ENCODE measurements at places on chromosomes 3 and 15.

GRCh38 chr3:117885011-117885441 lies 1149.6 kb downstream of the IGSF11 start:
- no peak for DNase-seq

DNA sequence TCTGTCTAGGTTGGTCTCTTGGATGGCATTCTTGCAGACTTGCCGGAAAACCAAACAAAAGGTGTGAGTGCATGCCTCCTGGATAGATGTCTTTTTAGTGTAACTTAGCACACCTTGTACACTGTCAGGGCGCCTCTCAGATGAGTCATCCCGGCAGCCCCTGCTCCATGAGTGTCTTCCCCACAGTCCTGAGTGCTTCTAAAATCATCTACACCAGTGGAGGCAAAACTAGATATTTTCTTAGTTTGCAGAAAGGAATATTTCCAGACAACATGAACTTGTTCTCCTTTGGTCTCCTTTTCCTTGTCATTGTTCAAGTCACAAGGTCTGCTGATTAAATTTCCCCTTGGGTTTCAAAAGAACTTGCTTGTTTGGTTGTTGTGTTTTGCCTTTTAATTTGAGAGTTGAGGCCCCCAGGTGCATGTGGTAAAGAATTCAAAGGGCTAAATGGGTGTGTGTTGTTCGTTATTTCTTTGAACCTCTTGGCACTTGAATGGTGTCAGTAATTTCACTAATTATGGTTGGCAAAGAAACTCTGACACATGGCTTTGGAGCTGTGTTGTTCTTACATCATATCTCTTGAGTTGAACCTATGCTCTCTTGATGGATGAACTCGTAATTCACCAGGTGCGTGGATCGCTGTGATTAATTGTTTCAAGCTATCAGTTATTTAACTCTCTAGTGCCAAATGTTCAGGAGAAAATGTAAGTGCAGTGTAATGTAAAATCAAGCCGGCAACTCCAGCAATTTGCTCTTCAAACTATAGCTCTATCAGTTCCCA lies 98.2 kb downstream of the IGF1R start:
- no peak for DNase-seq

GRCh38 chr3:45173776-45174175 lies 27.6 kb upstream of the CDCP1 start:
- no peak for DNase-seq

- no peak for DNase-seq
These were observed 68.7 kb downstream of the CCNL1 start for GRCh38 chr3:157091083-157091833.

- DNase-seq, result no peak
These were observed 5.6 kb downstream of the CHRNA3 start for GRCh38 chr15:78615151-78615589.

- no peak for DNase-seq
These were observed 285.0 kb downstream of the SQOR start for GRCh38 chr15:45919806-45920205.

DNA sequence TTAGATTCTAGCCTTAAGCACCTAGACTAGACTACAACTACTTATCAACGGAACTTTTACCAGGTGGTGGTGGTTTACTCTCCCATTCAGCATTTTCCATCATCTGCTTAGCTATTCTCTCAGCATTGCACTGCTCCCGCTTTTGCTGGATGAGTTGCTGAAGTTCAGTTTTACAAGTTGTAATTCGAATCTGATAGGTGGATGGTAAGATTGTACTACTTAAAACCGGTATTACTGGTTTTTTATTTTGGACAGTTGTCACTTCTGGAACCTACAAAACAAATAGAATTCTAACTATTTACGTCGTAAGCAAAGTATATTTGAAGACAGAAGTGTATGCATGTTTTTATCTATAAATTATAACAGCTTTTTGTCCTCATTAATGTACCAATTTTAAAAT lies 41.1 kb downstream of the PIK3R4 start:
- no peak for DNase-seq

GRCh38 chr3:38958026-38958720 lies 93.6 kb downstream of the SCN11A start:
- no peak for DNase-seq

DNA sequence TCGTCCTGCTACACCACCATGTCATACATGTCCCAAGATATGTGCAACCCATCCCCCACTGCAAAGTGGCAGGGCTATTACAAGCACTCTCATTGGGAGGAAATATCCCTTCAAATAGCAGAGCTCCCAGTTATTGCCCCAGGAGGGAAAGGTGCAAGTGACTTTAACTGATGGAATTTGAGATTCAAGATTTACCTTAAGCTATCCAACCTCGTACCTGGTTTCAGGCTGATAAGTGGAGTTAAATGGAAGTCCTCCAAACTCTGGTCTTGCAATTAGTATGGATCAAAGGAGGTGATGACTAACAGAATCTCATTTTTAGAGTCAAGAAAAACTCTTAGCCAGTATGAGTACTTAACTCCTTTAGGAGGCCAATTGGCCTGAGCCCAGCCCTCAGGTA lies 2.1 kb downstream of the SLCO2A1 start:
- DNase-seq, result no peak

Data from SHP77 treated with DMSO at 0.1 percent for 48 hours (cell line).